ENCODE measurements at places on chromosomes 7 and 10. TPM values are rescaled to one million over a fixed set of nuclear protein-coding genes. Genes with fewer than 3 reads are reported as not detected.

BCCIP gene
- total RNA-seq: 113 TPM

CFAP69 gene
- 4.3 TPM for total RNA-seq

SMKR1 gene
- total RNA-seq: 1.7 TPM

GPER1 gene
- total RNA-seq: 0.63 TPM

MET gene
- total RNA-seq: 5.7 TPM

ADAM8 gene
- 1.2 TPM for total RNA-seq

STMP1 gene
- 32.1 TPM for total RNA-seq

TWIST1 gene
- 41.6 TPM for total RNA-seq

Data from A673 (cell line).